WTC11 (cell line): ENCODE measurements at places on chromosomes 1 and 21. TPM values are rescaled to one million over a fixed set of nuclear protein-coding genes. Genes with fewer than 3 reads are reported as not detected.

SMCP gene
- total RNA-seq, result not detected in 3 replicates

OR2T11 gene
- not detected in 3 replicates for total RNA-seq

SELE gene
- 0.05 TPM in 1 of 3 replicates, not detected in the others for total RNA-seq

- H3K27ac ChIP-seq, result no peak overlapping the region
- H3K4me3 ChIP-seq, result peak overlapping the region; percentile 92
- H3K27me3 ChIP-seq, result peaks cover 39% of the 10 kb centered on the region
- H3K4me1 ChIP-seq, result peaks cover 29% of the 10 kb centered on the region
These were observed 552 bp downstream of the PLD5 start for GRCh38 chr1:242523719-242524570.

DNA sequence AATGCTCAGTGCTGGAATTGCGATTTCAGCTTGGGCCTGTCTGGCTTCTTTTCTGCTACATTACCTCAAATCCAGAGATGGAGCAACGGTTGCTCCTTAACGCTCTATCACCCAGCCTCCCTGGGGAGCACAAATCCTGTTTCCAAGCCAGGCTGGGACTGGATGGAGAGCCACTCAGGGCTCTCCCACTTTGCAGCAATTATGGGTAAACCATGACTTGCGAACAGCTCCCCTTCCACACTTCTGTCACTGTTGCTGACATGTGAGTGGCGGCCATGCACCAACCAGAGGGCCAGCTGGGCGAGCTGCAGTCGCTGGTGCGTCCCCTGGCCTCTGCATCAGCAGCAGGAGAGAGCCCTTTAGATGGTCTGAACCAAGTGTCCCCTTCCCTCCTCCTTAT is 65.1 kb upstream of the RAB4A start:
- no peak overlapping the region for H3K4me3 ChIP-seq
- H3K27ac ChIP-seq, result no peak overlapping the region
- no peaks in the 10 kb centered on the region; the same call in 1 of the 2 replicates for H3K27me3 ChIP-seq
- no peaks in the 10 kb centered on the region for H3K36me3 ChIP-seq
- DNase-seq, result no peak

- H3K4me1 ChIP-seq, result peaks cover 7% of the 10 kb centered on the region
- no peak overlapping the region for H3K27ac ChIP-seq
- H3K36me3 ChIP-seq, result no peaks in the 10 kb centered on the region
- no peaks in the 10 kb centered on the region for H3K27me3 ChIP-seq
- peak; percentile 86 for DNase-seq
- H3K4me3 ChIP-seq, result no peak overlapping the region
These were observed 26.2 kb upstream of the SCMH1 start for GRCh38 chr1:41268154-41268770.
